Amniotic epithelial cell (primary cell): ENCODE measurements at places on chromosomes 2 and 18.

DNA sequence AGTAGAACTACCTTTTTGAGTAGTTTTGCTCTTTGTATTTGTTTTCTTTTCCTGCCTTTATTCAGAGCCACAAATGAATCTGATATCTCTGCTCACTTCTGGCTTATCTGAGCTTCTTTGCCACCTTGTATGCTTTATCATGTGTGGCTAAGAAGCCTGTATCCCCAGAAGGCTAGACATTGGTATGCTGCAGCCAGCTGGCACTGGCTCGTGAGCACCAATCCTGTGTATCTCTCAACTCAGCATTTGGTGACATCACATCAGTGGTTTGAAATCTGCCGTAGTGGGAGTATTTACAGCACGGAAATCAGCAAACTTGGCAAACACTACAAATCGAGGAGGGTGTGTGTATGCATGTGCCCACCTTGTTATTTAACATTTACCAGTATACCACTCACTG is 183.7 kb upstream of the LHCGR start:
- no peak for DNase-seq

DNA sequence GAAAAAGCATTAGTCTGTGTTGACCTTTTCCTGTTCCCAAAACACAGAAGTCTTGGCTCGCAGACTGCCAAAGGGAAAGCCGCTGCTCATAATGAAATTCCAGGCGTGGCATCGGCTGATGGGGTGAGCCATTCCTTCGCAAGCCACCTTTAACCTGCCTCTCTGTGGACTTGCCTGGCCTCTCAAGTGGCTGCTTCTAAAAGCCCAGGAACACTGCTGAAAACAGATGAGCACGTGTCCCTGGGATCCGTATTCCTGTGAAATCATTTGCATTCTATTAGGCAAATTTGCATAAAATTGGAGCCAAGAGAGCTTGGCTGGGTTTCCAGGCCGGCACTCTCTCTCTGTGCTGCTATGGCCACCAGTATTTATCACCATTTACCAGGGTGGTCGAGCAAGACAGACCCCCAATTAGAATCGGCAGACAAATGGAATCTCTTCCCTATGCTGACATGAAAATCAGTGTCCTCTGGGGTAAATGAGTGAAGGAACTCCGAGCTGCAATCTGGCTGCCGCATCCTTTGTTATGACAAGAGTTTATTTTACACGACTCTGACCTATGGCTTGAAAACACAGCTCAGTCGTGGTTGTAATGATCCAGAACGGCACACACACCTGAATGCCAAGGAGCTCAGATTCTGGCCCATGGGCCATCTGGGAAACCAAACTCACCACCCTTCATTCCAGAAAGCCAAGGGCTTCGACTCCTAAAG is 21.7 kb downstream of the BCL2 start:
- no peak for DNase-seq

DNA sequence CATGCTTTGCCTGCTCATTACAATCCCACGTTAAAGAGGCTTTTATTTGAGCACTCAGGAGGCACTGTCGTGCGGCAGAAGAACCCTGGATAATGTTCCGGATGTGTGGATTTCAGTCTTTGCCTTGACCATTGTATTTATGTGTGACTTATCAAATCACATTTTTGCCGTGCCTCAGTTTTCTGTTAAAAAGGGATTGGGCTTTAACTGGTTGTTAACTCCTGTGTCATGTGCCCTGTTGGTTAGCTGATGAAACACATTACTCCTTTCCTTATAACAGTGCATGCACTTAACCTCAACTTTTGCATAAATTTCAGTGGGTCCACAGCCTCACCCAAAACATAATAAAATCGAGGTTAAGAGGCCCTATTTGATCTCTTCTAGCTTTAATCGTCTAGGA is 52.7 kb downstream of the NAB1 start:
- DNase-seq: no peak

- no peak for DNase-seq
These were observed 56.0 kb upstream of the MEX3C start for GRCh38 chr18:51253476-51253875.

DNA sequence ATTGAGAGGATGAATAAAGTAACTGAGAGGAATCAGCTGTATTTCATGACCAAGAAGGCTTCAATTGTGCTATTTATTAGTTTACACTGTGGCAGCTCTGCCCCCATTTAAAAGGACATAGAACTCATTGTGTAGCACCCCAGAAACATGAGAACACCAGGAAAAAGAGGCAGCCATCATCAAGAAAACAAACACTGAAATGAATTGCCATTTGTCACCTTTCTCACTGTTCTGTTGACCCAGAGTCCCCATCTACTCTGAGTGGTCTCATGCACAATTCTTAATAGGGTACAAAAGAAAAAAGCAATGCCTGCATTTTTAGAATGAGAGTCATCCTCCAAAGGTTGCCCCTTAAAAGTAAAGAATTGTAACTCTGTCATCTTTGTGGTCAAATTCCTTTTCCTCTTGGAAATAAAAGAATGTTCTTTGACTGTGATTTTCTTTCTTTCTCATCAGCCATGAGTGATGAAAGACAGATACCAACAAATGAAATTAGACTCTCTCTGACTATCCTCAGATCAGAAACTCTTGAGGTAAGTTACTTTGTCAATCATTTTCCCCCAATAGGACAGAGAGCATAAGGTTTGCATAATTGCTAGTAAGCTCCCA is 1941.9 kb upstream of the PIK3C3 start:
- DNase-seq: peak; percentile 14

GRCh38 chr2:118814368-118814767 is 33.1 kb downstream of the EN1 start:
- no peak for DNase-seq

GRCh38 chr2:44615950-44616518 is 254.3 kb downstream of the CAMKMT start:
- no peak for DNase-seq

GRCh38 chr18:57404345-57404744 is 30.8 kb upstream of the ONECUT2 start:
- DNase-seq: no peak

GRCh38 chr18:57569133-57569532 is 17.4 kb downstream of the FECH start:
- no peak for DNase-seq

DNA sequence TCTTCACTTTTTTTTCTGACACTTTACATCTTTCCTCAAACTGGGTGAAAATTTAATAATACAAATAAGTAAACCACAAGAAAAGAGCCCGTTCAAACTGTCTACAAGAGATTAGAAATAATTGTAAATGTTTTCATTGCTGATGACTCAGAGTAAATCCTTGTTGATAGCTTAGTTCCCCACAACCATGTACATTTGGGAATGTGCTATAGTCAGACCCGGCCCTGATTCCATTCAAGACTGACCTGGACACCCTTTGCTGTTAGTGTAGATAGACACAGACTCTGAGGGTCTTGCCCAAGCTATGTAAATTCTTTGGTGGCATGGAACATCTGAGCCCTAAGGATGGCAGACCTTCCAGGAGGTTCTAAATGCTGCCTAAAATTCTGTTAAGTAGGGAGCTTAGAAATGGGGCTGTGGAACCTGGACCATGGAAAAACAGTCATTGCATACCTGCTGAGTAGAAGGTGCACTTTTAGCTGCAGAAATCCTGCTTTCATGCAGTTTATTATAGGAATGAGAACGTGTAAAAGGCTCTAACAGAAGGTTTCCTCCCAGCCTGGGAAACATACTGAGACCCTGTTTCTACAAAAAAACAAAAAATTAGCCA is 3.7 kb downstream of the MALT1 start:
- peak; percentile 59 for DNase-seq

- DNase-seq: peak; percentile 55
These were observed 47.1 kb downstream of the SLC4A1AP start for GRCh38 chr2:27710640-27711430.

DNA sequence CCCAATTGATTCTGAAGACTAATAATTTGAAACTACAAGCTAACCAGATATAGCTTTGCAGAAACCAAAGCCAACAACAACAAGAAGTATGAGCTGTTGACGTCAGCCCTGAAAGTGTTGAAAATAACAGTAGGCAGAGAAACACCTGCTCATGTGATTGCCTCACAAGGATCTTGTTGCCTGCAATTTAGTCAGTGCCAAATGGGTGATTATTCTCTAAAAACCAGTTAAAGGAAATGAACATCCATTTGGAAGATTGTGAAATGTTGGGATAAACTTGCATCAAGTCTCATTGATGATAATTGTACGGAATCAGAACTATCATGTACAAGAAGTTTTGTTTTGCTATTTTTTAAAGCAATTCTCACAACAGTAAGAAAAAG is 2.8 kb downstream of the CYTIP start:
- no peak for DNase-seq

GRCh38 chr2:26605195-26605998 is 35.8 kb downstream of the CIB4 start:
- peak; percentile 27 for DNase-seq

- DNase-seq: peak; percentile 82
These were observed 2.1 kb downstream of the CNTNAP5 start for GRCh38 chr2:124027182-124027581.

DNA sequence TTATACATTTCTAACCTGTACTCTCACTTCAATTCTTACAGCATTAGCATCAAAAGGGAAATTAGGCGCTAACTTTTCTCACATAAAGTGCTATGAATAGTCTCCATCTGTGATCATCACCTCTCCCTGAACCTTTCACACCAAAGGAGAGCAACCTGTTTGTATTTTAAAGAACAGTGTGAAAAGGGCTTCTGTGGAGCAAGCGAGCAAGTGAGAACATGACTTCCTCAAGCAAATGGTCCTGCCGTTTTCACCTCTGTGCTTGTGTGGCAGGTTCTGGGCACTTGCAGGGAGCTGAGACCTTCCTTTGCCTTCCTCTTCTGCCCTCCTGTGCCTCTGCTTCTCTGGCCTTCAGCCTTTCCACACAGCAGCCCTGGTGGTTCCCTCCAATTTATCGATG is 51.9 kb downstream of the TGFA start:
- DNase-seq: no peak

DNA sequence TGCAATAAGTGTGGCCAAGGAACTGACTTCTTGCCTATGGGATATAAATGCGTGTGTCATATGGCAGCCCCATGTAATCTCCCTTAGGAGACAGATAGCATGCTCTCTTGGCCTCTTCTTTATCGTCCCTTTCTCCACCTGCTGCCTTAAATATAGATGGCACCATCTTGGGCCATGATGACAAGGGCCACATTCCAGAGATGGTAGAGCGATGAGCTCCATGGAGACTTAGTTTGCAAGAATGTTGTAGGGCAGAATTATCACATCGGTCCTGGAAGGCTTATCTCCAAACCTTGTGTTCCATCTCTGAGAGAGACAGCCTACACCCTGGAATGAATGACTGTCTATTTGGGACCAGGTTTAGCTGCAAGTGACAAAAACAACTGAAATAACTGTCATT is 536.7 kb downstream of the TNS1 start:
- DNase-seq: no peak

- no peak for DNase-seq
These were observed 2.8 kb upstream of the EFR3B start for GRCh38 chr2:25039126-25039525.

DNA sequence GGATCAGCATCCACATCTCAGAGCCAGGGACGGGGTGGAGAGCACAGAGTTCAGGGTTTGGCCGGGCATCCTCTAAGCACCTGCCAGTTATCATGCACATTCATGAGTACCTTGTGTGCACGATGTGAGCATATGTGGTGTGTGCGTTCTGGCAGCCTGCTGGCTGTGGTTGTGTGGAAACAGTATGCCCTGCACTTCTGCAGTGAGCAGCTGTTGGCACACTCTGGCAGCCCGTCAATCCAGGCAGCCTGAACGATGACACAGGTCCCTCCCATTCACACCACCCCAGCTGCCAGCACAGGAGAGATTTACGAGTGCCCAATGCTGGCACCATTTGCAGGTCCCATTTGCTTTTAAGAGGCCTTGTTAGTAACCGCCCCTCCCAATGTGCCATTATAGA is 74.2 kb downstream of the CD8B2 start:
- no peak for DNase-seq

DNA sequence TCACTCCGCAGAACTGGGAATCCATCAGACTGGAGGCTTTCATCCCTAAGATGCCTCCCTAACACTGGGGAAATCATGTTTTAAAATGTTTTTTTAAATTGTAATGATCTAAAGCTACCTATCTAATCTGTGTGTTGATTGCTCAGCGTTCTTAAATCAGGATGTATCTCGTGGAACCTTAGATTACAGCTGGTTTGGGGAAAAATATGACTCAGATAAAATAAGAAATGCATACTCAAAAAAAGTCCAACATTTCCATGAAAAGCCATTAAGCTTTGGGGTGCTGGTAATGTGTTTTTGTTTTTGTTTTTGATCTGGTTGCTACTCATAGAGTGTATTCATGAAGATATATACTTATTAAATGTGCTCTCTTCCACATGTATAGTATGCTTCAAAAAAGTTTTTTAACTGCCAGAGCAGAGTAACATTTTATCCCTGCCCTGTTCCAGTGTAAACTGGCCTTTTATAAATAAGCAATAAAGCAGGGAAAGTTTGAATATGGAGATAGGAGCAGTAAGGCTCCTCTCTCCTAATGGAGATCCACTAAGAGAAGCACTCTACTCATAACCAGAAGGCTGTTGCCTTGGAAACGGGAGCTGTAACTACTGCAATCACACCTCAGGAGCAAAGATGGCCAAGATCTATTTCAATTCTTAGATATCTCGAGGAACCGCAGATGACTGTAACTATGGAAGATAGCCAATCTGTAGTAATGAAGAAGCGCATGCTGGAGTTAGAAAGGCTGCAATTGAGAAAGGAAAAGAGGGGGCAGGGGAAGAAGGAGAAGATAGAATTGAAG is 41.6 kb downstream of the ANKRD44 start:
- peak; percentile 83 for DNase-seq

DNA sequence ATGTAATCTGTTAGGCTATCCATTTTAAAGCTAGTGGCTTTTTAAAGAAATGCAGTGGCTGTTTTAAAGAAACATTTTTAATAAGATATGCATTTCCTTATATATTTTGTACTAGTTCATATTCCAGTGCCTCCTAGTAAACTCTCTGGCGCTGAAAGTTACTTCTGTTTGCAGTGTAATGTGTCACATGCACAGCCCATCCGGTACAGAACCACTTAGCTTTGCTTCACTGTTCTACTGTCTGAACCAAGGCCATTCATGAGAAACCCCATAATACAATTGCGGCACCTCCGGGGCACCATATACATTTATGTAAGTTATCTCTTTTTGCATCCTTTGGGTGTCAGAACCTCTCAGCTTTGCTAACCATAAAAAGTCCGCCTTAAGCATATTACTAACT is 114.6 kb upstream of the KCTD1 start:
- no peak for DNase-seq
